ENCODE measurements at places on chromosomes 6 and 20.

DNA sequence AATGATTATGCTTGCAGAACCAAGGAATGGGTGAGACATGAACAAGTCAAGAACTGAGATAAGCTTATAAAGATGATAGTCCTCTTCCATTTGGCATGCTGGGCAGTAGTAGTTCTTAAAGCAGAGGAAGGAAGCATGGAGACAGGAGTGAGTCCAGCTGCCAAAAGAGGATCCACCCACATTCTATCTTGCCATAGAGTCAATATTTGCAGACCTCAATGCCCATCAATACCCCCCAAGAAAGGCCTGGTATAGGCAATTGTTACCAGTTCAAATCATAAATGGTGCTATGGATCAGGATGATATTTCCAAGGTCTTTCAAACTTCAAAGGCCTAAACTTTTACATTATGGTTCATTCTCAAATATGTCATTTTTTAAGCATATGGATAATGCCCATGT, 4.8 kb downstream of the ARHGAP18 start:
- no peak for DNase-seq

- DNase-seq: no peak
Observed at GRCh38 chr6:56759521-56759920, 116.8 kb upstream of the DST start.

DNA sequence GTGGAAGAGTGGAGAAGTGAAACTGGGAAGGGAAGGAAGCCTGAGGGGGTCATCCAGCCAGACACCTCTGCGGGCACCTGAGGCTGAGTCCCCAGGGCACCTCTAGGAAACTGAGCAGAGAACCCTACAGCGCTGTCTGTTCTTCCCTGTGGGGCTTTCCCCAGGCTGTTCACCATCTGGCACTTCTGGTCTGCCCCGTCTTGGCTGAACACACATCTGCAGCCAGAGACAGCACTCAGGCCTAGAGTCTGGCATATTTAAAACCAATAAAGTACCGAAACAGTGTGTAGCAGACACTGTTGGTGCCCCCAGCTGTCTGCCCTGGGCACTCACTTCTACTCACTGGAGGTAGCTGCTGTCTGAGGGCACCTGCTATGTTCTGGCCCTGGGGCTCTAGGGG, 9.4 kb upstream of the ARFGEF2 start:
- DNase-seq: no peak

DNA sequence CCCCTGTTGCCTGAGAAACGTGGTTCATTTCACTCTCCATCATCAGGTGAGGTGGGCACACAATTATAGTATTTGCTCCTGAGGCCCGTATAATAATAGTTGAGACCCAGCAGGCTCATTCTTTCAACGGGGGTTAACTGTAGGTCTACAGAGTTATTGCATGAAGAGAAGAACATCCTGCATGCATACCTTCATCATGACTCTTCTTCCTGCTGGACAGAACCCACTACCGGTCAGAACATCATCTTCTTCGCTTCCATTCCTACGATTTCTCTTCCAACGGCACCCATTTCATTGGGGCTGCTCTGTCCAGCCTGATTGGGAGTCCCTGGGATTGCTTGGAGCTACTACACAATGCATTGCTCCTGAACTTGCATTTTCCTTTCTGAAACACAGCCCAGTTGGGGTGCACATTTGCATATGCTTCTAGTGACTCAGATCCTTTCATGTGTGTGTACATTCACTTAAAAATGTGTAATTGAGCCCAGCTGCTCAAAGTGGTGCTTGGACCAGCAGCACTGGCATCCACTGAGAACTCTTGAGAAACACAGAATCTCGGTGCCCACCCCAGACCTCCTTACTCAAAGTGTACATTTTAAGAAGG, 57.4 kb downstream of the SLC24A3 start:
- DNase-seq: no peak

DNA sequence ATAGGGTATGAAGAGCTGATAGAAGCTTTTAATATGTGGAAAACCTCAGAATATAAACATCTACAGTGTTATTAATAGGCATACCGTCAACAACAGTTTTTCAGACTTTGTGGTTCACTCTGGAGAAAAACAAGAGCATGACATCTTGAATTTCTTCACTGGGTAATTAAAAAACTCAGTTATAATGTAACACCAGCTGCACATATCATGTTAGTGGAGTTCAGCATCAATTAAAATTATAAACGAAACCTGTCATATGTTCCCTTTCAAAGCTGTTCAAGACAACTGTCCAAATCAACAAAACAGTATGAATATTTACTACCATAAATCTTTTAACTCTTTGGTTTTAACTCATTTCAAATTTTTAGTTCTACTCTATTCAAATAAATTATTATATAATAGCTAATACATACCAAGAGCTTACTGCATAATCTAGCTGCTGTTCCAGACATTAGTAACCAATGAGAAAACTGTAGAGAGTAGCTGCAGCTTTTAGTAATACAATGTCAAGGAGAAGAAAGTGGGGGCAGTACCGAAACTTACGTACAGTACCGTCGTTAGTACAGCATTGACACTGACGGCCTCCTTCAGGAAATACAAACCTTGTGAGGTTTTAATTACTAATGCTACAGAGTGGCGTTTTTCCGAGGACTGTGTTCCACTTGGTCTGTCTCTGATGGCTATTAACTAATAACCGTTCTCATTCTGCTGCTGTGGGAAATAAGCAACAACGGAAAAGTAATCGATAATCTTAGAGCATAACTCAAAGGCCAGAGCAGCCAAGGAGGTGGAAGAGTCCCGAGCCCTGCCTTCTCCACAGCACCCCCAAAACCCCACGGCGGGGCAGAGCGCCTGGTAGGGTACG, 532 bp upstream of the PM20D2 start:
- DNase-seq: peak; percentile 8

GRCh38 chr20:16575390-16576140, 2.3 kb upstream of the KIF16B start:
- no peak for DNase-seq

- no peak for DNase-seq
Observed at GRCh38 chr20:49185071-49185761, 2.9 kb downstream of the STAU1 start.

- DNase-seq: no peak
Observed at GRCh38 chr6:37704923-37705238, 7.2 kb upstream of the MDGA1 start.

- DNase-seq: no peak
Observed at GRCh38 chr6:144278659-144279314, 6.3 kb upstream of the UTRN start.
